ENCODE measurements at places on chromosomes 7 and 10.
A peak's percentile ranks its signal among the peaks of the same experiment; 100 is the strongest.

GRCh38 chr10:12703813-12704212 is 297.7 kb downstream of the CCDC3 start:
- DNase-seq, result no peak

GRCh38 chr10:69392481-69393000 is 24.2 kb downstream of the TACR2 start:
- peak; percentile 20 for DNase-seq

DNA sequence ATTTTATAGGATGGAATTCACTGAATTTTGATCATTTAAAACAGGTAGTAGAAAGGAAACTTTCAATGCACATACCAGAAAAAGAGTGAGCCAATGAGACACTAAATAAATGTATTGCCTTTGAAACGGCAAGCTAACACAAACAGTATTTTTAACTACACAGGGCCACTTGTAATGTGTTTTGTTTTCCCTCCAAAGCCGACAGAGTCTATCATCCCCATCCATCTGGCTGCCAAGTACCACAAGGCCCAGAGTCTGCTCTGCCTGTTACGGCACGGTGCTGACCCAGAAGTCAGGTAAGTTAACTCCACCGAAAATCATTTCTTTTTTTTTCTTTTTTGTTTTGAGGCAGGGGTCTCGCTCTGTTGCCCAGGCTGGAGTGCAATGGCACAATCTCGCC is 1.5 kb downstream of the ANKRD61 start:
- DNase-seq, result no peak

DNA sequence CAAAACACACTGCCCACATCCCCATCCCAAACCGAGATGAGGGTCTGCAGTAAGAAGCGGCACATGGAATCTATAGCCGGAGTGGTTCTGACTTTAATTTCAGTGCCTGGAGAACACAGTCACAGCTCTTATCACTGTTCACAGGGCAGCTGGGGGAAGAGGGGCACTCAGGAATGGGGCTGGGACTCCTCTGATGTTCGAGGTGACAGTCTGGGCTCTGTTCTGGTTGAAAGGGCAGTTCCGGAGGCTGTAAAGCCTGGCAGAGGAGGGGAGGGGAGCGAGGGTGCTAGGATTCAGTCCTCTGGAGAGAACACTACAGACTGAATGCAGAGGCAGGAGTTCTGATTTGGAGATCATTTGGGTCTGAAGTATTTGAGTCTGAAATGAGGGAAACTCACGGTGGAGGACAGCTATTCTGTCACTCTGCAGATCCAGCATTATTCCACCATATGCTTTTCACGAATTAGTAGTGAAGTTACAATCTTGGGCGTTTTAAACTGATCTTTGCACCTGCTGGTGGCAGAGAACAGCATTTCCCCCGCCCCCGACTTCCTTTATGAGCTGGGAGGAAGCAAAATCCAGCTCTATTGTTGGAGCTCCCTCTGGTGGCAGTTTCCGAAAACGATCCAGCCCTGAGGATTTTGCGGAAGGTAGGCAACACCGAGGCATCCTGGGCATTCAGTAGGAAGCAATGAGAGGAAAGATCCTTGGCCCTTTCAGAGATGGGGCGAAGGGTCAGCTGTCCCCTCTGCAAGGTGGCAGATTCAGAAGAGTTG is 22.7 kb upstream of the KCNK18 start:
- peak; percentile 21 for DNase-seq
